C1 segment of cervical spinal cord (tissue), 14 donors: ENCODE measurements at places on chromosomes 16 and 17.
A peak's percentile ranks its signal among the peaks of the same experiment; 100 is the strongest.

DNA sequence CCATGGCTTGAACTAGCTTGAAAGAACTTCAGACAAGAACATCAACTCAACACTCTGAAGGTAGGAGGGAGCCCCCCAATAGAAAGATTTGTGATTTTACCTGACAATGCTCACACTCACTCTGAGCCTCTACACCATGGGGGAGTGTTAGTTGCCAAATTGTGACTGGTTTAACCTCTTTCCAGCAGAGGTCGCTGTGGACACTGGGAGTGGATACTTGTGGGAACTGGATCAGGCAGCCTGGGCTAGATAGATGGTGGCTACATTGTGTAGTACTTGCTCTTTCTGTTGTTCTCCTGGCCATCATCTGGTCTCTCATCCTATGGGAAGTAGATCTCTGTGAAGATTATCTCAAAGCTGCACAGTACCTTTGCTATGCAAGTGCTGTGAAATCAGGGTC is 2.9 kb downstream of the SMPD3 start:
- peak; percentile 52 for DNase-seq

- no peak for DNase-seq
Observed at GRCh38 chr17:855569-855968, 73.4 kb downstream of the MRM3 start.

- DNase-seq: no peak
Observed at GRCh38 chr17:8312726-8313600, 2.9 kb downstream of the ARHGEF15 start.

DNA sequence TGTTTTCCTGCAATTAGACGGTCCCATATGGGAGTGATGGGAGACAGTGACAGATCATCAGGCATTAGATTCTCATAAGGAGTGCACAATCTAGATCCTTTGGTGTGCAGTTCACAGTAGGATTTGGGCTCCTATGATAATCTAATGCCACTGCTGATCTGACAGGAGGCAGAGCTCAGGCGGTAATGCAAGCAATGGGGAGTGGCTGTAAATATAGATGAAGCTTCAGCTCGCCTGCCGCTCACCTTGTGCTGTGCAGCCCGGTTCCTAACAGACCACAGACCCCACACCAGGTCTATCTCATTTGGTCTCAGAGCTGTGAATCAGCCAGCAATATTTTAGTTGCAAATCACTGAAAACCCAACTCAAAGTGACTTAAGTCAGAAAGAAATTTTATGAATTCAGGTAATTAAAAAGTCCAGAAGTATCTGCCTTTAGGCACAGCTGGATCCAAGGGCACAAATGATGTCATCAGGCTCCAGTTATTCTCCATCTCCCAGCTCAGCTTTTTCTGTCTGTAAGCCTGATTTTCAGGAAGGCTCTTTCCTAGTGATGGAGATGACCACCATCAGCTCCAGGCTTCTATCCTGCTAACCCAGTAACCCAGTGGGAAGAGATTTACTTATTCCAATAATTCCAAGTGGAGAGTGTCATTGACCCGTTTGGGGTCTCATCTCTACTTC is 3.3 kb downstream of the CHP2 start:
- DNase-seq: no peak

DNA sequence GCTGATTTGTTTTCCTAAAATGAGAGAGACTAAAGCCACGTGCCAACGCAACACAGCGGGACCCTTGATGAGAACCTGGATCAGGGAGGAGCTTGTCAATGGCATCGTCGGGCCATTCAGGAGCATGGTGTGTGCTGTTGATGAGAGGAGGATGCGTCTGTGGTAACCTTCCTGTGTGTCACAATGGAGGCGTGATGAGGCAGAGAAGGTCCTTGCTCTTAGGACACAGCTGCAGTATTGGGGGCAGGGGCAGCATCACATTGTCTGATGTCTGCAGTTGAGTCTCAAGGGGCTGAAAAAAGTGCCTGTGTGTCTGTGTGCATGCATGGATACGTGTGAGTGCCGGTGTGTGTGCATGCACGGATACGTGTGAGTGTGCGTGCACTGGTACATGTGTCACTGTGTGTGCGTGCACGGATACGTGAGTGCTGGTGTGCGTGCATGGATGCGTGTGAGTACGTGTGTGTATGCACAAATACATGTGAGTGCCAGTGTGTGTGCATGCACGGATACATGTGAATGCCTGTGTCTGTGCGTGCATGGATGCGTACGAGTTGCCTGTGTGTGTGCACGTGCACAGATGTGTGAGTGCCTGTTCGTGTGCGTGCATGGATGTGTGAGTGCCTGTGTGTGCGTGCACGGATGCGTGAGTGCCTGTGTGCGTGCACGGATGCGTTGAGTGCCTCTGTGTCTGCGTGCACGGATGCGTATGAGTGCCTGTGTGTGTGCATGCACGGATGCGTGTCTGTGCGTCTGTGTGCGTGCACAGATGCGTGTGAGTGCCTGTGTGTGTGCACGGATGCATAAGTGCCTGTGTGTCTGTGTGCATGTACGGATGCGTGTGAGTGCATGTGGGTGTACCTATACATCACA is 39.3 kb downstream of the BAIAP2 start:
- DNase-seq: no peak

- no peak for DNase-seq
Observed at GRCh38 chr16:28300327-28300726, 8.0 kb downstream of the SBK1 start.
